Anterior cingulate cortex (tissue), 58 donors: ENCODE measurements at places on chromosomes 3 and 15.

DNA sequence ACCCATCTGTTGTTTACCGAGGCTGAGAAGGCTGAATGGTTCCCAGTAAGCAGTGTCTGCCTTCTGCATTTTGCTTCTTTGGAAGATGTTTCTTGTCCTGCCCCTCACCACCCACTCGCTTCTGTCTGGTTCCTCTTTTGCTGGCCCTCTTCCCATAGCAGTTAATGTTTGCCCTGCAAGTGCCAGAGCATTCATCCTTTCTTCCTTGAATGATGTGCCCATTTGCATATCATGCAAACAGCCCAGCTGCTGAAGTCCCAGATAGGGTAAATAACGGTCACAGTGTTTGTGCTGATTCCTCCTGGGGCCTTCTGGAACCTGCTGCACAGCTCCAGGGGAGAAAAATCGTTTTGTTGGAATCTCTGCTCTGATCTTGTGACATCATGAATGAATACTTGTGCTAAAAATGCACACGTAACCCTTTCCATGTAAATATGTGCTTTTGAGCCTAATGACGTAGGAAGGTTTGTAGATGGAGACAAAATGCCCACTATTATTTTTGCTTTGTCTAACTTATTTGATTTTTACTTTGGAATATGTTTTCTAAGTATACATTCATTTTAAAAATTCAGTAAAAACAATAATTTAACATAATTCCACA lies 381.0 kb downstream of the SOX2 start:
- DNase-seq: peak; percentile 46

DNA sequence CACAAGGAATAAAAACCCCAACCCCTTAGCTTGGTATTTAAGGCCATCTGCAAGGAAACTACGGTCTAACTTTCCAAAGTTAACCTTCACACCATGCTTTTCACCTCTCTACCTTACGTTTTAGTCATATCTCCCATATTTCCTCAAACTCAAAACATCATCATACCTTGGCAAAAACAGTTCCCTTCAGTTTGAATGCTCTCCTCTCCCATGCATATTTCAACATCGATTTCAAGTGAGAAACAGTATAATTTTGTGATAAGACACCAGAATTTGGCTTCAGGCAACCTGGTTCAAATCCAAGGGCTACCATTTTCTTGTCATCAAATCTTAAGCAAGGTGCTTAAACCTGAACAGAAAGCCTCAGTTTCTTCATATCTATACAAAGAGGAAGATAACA lies 108.2 kb downstream of the THRB start:
- no peak for DNase-seq

- DNase-seq: no peak
Measured at GRCh38 chr3:194200422-194201081, 64.6 kb downstream of the HES1 start.

- peak; percentile 51 for DNase-seq
Measured at GRCh38 chr3:132417695-132418411, 551 bp downstream of the DNAJC13 start.

DNA sequence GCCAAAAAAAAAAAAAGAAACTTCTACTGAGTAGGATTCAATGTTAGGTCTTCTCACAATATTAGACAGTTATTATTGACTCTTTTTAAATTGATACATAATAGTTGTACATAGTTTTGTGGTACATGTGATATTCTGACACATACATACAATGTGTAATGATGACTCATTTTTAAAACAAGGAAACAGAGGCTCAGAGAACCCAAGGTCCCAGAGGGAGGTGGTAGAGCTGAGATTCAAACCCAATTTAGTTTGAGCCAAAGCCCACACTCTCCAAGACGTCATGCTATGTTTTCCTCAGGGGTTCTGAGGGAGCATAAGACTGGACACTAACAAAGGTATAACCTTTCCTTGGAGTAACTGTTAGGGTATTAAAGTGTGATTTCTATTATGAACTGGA lies 40.6 kb downstream of the MYO5C start:
- no peak for DNase-seq

GRCh38 chr3:194049394-194049793 lies 86.6 kb upstream of the HES1 start:
- DNase-seq: no peak
